Hematopoietic multipotent progenitor cell treated with erythropoietin and hydrocortisone succinate and interleukin-3 and kit ligand, for 4 days (in vitro differentiated cells): ENCODE measurements at places on chromosomes 7 and 10.
A peak's percentile ranks its signal among the peaks of the same experiment; 100 is the strongest.

GRCh38 chr7:157830331-157830730 lies 493.5 kb downstream of the DNAJB6 start:
- no peak for DNase-seq

DNA sequence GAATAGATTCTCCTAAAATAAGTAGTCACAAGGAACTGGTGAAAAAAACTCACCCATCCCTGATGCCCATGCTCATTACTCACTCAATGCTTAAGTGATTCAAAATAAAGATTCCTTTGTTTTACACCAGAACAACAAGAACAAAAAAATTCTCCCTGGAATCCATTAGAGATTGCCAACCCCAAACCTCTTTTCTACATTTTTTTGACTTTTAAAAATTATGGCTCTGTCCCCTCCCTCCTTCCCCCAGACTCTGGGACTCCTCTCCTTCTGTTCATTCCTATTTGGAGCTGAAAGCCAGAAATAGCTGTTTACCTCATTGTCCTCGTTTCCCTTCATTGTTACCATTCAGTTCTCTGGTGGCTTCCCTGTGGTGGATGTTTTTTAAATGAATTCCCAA lies 63.2 kb upstream of the FHIP2A start:
- DNase-seq: no peak

- no peak for DNase-seq
These were observed 7.3 kb downstream of the PWWP2B start for GRCh38 chr10:132404169-132404880.

DNA sequence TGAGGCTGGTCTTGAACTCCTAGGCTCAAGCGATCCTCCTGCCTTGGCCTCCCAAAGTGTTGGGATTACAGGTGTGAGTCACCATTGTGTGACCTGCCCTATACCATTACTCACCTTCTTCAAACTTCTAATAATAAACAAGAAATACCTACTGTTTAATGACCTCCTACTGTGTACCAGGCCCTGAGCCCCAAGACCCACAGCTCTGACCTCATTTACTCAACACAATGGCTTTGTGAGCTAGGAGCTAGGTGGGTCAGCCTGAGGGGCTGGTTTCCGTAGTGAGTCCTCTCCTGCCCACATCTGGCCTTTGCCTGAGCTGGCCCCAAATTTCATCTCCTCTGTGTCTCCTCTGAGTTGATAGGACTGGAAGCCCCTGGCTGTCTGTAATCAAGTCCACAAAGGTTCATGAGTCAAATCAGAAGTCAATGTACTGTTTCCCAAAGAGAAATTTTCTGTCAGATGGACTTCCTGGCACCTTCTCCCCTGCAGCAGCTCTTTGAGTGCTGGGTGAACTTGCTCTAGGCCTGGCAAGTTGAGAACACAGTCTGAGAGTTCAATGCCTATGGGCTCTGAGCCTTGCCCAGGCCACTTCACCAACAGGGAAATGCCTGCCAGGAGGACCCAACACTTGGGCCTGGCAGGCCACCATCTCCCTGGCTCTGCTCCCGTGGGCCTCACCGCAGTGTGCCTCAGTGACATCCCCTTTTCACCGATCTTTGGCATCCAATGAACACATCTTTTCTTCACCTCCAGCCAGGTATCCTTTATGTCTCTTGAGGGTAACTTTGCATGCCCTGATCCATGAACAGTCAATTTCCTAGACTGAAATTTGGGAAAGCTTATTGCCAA lies 24.0 kb downstream of the NEURL1 start:
- DNase-seq: no peak

GRCh38 chr10:34405611-34406462 lies 409.3 kb downstream of the PARD3 start:
- DNase-seq: no peak

GRCh38 chr7:123231021-123232000 lies 31.5 kb upstream of the SLC13A1 start:
- no peak for DNase-seq

DNA sequence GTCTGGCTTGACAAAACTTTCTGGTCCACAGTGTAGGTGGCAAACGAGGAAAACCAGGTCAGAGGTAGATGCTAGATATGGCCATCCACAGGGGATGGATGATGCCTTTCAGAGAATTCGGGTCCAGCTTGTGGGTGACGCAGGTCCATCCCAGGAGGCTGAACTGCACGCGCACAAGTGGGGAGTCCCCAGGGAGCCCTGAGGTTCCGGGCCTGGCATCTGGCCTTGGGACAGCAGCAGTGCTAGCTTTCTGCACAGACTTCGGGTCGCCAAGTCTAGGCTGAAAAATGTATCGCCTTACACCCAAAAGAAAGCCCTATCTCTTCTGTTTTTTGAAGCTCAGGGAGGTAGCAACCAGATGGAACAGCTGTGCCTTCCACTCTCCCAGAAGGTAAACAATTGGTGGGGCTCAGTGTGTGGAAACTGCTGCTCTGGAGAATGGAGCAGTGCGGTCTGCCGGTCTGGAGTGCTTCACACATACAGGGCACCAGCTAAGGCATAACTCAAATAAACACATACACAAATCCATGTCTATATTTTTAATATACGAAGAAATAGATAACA lies 119.3 kb upstream of the ACBD5 start:
- DNase-seq: no peak

GRCh38 chr7:149625340-149625946 lies 127.8 kb upstream of the ZNF746 start:
- DNase-seq: peak; percentile 84

- DNase-seq: peak; percentile 89
These were observed 126.8 kb downstream of the MAD1L1 start for GRCh38 chr7:2105917-2106316.

- peak; percentile 44 for DNase-seq
These were observed 1.4 kb upstream of the TRA2A start for GRCh38 chr7:23533238-23533604.

DNA sequence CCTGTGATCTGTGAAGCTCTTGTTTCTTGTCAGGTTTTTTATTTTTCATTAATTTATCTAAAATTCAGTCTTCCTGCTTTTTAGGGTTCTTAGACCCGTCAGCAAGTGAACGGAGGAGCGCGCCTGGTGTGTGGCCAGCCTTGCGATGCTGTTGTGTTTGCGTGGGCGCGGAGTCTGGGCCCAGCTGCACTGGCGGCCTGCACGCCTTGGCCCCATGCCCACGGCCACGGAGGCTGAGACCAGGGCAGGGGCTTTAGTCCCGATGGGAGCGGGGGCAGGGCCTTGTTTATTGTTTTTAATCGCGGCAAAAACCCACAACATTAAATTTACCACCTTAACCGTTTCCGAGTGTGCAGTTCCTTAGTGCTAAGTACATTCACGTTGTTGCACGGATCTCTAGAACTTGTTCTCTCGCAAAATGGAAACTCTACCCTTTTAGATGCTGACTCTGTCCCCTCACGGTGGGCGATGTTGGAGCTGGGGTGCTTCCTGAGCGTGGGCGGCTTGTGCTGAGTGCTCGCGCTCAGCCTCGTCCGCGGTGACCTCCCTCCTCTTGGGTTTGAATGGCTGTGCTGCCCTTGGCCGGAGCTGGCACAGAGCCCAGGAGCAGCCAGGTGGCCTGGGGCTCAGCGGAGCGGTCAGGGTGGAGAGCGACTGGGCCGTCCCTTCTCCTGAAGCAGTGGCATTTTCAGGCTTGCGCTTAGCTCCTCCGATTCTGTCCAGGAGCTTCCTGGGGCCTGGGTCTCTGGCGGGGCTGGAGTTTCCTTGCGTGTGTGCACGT lies 69.1 kb downstream of the INPP5A start:
- DNase-seq: no peak

DNA sequence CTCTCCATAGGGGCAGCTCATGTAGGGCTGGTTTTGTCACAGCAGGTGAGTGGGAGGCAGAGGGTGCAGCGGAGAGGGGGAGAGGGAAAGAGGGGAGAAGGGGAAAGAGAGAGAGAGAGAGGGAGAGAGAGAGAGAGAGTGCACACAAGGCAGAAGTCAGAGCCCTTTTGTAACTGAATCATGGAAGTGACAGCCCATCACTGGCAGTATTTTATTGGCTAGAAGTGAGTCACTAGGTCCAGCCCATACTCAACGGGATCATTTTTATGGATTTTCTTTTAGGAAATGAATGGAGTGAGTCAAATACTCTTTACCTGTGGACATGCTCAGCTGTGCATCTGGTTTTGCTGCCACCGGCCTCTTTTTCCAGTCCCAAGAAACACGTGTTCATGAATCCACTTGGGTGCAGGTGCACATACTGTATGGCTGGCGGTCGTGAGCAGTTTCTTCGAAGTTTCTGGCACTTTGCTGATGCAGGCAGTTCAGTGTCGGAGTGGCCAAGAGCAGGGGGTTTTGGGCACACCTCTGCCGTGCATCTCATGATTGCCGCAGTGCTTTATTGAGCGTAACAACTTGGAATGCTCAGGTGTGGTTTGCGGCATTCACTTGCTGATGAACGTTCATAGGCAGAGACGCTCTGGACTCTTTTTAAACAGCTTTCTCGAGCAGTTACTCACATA lies 40.3 kb downstream of the DOCK1 start:
- no peak for DNase-seq

- no peak for DNase-seq
These were observed 197.7 kb downstream of the SNX10 start for GRCh38 chr7:26489391-26489790.

DNA sequence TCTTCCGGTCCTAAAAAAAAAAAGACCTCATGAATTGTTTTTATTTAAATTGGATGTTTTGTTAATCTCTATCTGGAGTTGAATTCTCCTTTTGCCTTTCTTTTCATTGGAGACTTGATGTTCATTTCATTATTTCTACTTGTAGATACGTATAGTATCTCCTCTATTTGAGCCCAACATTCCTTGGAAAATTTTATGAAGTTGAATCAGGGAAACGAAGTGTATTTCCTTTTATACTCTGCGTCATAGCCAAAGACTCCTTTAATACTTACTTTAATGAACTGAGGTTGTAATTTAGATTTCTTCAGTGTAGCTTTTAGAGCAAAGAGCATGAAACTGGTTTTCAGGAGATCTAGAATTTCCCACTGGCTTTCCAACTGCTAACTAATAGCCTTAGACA lies 132.4 kb downstream of the KIAA1217 start:
- DNase-seq: no peak

DNA sequence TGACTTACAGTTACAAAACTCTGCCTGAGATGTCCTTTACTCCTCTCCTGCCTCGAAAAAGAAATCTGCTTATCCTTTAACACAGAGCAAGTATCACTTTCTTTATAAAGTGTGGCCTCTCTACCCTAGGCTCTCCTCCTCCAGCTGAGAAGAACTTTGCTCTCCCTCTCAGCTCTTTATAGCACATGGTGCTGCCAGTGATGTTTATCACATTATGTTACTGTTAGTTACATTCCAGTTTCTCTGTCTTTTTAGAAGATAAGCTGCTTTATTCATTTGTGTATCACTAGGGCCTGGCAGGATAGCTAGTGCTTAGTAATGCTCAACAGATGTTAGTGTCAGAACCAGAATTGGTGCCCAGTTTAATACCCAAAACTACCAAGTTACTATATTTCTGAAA lies 41.1 kb upstream of the TMEM229A start:
- DNase-seq: no peak

DNA sequence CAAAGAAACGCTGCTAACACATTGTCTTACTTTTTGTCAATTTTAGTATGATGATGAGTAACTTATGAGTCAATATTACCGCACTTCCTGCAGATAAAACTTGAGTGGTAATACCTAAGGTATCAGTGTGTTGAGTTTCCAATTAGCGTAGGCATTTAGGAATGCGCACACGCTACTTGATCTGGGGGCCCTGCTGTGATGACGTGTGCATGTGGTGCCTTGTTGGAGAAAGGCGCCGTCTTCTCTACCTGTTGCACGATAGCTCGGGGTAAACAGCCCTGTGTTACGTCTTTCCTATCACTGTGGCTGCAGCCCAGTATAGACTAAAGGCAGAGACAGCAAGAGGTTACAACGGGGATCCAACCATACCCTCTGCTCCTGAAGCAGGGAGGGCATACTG lies 476.8 kb upstream of the ADARB2 start:
- no peak for DNase-seq

GRCh38 chr10:100505164-100505563 lies 14.5 kb downstream of the SEC31B start:
- DNase-seq: no peak

DNA sequence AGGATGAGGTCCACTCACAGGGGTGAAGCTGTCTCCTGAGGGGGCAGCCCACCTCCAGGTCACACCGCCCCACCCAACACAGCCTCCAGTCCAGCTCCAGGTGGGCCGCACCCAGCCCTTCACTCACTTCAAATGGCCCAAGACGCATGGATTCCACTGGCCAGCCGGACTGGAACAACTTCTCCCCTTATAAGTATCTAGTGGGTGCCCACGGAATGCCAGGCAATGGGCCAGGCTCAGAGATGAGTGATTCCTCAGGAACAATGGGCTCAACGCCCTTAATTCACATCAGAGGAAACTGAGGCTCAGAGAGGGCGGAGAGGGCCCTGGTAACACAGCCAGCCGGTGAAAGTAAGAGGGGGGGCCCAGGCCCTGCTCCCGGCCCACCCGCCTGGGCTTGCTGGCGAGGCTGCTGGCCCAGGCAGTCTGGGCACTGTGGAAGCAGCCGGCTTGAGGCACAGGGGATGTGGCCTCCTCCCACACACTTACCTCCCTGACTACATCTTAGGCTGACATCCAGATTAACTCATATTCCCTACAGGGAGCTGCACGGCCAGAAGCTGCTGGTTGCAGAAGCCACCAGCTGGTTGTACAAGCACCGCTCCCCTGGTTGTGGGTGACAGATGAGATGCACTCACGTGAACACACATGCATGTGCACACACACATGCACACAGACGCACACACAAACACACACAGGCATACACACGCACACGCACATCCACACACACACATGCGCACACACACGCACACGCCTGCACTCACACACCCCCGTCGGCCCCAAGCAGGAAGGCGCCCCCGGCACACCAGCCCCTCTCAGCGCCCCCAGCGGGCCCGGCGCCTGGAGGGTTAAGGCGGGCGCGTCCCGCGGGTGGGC lies 1.0 kb upstream of the FAM20C start:
- DNase-seq: peak; percentile 29

DNA sequence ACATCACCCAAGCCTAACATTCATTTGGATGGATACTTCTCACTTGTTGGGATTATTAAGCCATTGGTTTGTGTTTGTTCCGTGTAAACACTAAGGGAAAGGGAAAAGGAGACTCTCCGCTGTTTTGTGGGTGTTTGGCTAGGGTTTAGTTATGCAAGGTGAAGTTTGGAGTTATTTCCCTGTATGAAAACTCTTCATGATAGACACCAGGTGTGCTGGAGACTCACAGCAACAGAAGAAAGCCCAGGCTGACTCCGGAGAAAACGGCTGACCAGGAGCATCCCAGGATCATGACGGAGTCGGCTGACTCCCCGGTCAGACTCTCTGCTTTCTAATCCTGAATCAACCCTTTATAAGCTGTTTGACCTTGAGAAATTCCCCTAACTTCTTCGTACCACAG lies 94.1 kb upstream of the KLF6 start:
- no peak for DNase-seq

- DNase-seq: no peak
These were observed 42.9 kb upstream of the TOMM7 start for GRCh38 chr7:22865602-22865960.

- no peak for DNase-seq
These were observed 441.0 kb upstream of the NPVF start for GRCh38 chr7:25669281-25669781.
